NCI-H82 (cell line): ENCODE measurements at places on chromosomes 3 and 15.

GRCh38 chr15:73626072-73626471 is 7.1 kb downstream of the NPTN start:
- no peak for DNase-seq

- DNase-seq: no peak
Measured at GRCh38 chr3:23071758-23072157, 131.4 kb upstream of the UBE2E2 start.

DNA sequence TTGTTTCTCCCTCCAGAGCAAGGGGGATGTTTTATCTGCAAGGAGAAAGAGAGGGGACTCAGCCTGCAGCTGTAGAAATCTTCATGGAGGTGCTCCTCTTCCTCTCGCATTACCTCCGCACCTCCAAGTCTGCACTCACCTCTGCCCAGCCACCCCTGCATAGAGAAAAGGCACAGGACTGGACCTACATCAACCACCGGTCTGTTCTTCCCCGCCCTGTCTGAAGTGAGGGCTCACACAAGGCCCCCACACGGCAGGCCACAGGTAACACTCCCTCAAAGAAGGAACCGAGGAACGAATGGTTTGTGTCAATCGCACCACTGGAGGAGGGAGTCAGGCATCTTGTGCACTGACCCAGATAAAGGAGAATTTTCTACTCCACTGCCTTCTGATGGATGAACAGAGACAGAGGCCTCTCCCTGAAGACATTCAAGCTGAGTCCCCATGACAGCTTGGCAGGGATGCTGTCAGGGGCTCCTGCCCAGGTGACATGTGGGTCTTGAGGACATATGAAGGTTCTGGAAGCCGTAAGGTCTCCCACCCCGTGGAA is 260.3 kb downstream of the XXYLT1 start:
- DNase-seq: no peak

GRCh38 chr3:191727338-191727737 is 266.4 kb downstream of the PYDC2 start:
- no peak for DNase-seq

GRCh38 chr3:193829781-193830180 is 236.8 kb downstream of the OPA1 start:
- no peak for DNase-seq

DNA sequence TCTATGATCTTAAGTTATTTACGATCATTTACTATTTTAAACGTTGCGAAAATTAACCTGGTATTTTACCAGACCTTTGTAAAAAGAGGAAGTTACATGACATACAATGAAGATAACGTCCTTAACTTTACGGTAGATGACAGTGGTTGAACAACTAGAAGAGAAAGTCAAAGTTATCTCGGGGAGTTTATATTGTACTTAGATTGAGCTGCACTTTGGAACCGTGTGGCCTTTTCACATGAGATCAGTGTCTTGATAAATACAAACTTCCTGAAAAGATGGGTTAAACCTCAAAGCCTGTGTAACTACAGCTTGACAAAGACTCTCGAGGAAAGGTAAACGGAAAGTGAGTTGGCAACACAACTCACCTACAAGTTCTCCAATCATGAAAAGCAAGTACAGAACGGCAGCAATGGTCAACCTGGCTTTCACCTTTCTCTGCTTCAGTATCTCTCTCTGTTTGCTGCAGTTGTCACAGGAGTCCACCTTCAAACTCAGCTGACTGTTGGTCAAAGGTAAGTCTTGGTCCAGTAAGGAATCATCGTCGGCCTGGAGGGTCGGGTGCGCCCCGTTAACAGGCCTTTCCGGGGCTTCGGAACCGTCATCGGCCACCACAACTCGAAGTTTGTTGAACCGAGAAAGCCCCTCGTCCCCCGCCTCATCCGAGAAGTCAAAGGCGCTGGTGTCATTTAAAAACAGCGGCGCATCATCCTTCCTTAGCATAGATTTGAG is 793 bp downstream of the SLC30A4 start:
- peak; percentile 7 for DNase-seq

DNA sequence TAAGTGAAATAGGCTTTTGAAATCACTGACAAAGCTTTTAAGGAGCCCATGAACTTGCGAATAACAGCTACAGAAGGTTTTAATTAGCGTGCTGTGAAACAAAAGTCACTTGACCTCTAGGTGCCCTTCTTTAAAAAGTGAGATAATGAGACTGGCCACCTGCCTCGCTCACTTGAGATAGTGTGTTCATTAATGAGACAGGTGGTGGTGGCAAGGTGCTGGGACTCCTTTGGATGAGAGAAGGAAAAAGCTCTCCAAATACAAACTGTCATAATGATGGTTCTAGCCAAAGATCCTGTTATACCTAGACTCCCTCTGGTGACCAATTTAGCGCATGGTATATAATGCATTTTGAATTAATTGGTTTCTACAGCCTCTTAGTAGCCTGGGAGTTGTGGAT is 22.7 kb upstream of the IREB2 start:
- peak; percentile 79 for DNase-seq

GRCh38 chr3:41075975-41076374 is 123.3 kb upstream of the CTNNB1 start:
- DNase-seq: peak; percentile 24

DNA sequence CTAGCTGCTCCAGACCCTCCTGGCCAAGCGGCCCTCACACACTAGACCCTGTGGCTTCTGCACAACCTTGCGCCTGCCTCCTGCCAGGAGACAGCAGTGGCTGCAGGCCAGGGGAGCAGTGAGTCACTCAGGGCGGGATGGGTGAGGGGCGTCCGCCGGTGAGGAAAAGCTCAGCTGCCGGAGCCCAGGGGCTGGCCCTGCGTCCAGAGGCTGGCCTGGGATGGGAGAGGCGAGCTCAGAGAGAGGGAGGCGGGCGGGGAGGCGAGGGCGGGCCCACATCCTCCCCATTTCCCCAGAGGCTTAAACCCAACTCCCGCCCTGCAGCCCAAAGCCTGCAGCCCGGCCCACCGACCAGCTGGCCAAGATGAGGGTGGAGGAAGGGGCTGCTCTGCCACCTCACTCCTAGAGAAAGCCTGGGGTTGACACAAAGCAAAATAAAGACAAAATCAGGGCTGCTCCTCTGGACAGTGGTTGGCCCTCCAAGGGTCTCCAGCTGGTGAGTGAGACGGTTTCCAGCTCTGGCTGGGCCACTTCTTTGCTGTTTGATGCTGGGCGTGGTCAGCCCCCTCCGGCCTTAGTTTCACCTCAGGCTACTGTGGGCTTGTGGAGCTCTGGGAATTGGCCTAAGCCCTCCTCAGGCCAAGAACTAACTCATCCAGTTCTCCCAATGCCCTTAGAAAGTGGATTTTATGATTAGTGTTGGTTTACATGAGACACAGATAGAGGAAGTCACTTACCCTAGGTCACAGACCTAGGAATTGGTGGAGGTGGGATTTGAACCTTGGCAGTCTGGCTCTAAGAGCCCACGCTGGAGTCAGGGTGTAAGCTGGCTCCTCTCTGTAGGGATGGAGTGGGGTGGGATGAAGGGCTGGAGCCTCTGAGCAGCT is 50.6 kb downstream of the IQSEC1 start:
- DNase-seq: peak; percentile 93

- peak; percentile 98 for DNase-seq
Measured at GRCh38 chr15:68820295-68821189, at the start of gene ANP32A. TSS of gene ANP32A (minus strand) at chr15:68820895. CDS start at chr15:68820751, 144 bp downstream.

GRCh38 chr3:55654123-55654760 is 167.1 kb upstream of the WNT5A start:
- DNase-seq: no peak

DNA sequence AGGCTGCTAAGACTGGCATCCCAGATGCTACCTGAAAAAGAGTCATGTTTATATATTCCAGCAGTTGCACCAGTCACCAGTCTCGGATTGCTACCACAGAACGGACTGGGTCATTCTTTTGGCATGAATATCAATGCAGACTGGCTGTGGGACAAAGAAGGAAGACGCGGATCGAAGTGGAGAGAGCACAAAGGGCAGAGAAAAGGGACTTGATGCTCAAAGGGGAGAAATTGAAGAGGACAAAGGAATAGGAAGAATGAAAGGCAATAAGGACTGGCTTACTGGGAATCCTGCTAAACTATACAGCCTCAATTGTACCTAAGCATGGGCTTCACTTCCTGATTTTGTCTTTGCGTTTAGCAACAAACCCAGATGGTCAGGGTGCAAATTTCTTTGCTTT is 15.3 kb upstream of the DIS3L start:
- no peak for DNase-seq

DNA sequence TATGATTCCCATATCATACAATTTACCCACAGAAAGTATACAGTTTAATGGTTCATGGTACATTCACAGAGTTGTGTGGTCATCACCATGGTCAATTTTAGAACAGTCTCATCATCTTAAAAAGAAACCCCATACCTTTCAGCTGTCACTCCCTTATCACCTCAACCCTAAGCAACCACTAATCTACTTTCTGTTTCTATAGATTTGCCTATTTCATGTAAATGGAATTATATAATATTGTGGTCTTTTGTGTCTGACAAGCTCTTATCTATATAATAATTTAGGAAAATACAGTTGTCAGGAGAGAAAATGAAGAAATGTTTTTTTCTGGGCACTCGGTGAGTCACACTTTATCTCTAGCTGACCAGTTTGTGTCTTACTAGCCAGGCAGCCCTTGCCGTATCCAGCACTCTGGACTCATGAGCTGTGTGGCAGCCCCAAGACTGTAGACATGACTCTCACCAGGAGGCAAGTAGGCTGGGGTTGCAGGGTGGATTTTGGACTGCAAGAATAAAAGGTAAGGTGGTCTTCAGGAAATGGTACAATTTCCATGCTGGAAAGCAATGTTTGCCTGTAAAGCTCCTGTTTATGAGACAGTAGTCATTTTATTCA is 234.6 kb downstream of the THRB start:
- DNase-seq: no peak

DNA sequence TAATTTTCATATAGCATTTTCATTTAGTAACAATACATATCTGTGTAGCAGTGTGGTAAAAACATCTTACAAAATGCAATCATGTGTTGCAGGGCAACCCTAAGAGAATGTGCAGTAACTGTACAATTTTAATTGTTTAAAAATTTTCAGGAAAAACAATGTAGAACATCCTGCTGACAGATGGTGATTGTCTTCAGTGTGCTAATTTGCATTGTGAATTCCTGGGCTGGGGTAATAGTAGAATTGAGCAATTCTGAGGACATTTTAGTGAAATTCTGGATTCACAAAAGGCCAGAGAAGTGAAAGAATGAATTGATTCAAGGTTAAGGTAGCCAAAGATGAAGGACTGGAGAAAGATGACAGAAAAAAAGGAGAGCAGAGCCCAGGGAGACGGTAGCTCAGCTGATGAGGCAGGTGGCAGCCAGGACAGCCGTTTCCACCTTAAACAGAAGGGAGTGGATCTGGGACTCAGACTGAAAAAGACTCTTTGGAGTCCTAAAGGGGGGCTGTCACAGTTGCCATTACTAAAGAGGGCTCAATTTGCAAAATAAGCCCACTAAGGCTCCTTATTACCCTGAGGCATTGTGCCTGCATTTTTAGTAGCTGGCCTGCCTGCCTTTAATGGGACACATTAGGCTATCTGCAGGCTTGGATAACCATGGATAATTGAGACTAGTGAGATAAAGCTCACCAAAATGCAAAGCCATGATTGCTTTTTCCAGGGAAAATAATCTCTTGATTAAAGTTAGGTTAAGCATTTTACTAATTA is 8.6 kb downstream of the MAP3K13 start:
- DNase-seq: peak; percentile 85

DNA sequence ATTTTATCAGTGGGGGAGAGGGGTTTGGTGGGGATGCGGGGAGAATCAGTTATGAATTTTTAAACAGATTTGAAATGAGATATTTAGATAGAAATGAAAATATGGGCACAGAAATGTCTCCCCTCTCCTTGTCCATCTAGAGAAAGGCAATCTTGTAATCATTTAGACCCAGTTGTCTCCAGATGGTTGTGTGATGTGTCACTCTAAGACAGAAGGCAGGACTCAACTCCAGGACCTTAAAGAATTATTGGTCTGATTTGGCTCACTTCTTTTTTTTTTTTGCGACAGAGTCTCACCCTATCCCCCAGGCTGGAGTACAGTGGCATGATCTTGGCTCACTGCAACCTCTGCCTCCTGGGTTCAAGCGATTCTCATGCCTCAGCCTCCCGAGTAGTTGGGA is 77.2 kb downstream of the EOMES start:
- DNase-seq: no peak

- no peak for DNase-seq
Measured at GRCh38 chr3:24360957-24361356, 133.7 kb downstream of the THRB start.

DNA sequence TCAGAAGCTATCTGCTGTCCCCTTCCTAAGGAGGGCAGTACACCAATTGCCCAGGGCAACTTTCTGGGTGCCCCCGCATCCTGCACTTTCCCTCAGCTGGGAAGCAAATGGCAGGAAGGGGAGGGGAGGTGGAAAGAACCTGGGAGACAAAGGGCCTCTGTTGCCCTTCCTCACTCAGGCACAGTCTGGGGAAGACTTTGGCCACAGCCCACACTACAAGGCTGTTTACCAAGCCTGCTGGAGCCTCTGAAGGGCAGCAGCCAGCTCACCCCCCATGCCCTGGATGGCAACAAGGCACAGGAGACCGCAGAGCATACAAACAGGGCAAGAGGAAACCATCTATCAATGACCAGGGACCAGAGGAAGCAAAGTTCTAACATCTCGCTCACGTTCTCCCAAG is 42.4 kb downstream of the ARRDC4 start:
- DNase-seq: no peak

DNA sequence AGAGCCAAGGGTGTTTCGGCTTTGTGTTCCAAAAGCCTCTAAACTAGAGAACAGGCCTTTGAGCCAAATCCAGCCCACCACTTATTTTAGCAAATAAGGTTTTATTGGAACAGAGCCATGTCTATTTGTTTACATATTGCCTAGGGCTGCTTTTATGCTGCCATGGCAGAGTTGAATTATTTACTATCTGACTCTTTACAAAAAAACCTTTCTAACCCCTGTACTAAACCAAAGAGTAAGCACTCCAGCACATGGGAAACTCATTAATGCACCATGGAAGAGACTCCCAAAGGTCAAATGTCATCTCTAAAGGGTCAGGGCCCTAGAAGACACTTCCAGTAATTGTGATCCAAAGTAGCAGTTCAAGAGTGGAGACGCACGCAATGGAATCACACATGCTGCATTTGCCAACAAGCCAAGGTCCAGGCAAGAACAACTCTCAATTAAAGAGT is 22.3 kb downstream of the OSBPL10 start:
- no peak for DNase-seq

- no peak for DNase-seq
Measured at GRCh38 chr15:52180196-52180835, 10.9 kb downstream of the GNB5 start.

DNA sequence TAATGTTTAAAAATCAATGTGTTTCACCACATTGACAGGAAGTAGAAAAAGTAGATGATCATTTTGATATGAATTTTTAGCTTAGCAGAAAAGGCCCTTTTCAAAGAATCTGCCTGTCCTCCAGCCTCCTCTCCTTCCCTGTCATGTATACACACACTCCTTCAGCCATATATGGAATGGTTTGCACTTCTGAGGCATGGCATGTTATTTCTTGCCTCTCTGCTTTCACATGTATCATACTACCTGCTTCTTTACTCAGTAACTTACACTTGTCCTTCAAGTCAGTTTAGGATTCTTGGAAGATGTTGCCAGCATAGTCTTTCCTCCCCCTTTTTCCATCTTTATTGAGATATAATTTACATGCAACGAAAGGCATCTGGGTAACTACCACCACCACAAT is 79.0 kb downstream of the REC114 start:
- DNase-seq: no peak
